NCI-H2171 (cell line): ENCODE measurements at places on chromosomes 3 and 15.

GRCh38 chr3:108605028-108605427 lies 15.5 kb downstream of the DZIP3 start:
- DNase-seq, result no peak

- DNase-seq, result no peak
Measured at GRCh38 chr3:176692199-176692965, 504.9 kb downstream of the TBL1XR1 start.

DNA sequence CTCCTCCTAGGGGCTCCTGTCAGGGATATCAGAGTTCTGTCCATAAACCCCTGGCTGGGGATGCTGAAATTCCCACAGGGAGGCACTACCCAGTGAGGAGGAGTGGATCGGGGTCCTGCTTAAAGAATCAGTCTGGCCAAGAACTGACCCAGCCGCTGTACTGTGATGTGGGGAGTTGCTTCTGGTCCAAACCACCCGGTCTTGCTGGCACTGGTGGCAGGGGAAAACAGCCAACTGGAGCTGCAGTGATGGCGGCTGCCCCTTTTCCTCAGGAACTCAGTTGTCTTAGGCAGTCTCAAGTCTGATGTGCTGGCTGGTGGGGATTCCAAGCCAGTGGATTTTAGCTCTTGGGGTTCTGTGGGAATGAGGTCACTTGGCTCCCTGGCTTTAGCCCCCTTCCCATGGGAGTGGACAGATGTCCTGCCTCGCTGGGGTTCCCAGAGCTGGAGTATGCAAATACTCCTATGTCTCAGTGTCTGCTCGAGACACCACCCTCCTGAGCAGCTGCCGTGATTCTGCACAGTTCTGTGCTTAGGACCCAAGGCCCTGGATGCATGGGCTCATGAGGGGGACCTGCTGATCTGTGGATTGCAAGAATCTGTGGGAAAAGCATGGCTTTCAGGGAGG lies 97.1 kb downstream of the SLC25A26 start:
- DNase-seq, result no peak

DNA sequence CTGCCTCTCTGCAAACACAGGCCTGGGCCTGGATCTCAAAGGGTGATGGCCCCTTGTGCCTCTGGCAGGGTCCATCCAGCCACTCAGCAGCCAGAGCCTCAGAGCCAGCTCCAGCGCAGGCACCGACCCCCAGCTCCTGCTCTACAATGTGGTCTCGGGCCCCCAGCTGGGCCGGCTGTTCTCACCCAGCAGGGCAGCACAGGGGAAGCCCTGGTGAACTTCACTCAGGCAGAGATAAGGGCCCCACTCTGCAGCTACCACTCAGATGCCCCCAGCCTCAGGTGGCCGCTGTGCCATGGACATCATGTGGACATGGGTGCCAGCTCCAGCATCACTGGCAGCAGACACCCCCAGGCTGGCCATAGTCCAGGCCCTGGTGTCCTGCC lies 173.1 kb downstream of the TBC1D2B start:
- DNase-seq, result no peak

- DNase-seq, result no peak
Measured at GRCh38 chr3:10187290-10187876, 22.7 kb downstream of the IRAK2 start.

GRCh38 chr3:123467046-123467445 lies 18.2 kb upstream of the ADCY5 start:
- DNase-seq, result no peak

DNA sequence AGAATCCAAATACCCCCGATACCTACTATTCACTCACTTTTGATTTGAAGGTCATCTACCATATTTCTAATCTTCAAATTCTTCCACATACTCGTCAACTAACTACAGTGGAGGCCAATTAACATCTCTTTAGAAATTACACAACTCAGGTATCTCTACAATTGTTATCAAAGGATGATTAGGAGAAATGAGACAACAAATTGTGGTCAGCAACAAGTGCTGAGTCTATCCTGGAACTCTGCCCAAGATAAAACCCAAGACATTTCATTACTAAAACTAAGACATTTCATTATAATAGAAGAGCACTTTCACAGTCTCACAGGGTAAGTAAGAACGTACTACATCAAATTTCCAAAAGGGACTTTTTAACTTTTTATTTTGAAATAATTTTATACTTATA lies 100.0 kb downstream of the TBC1D5 start:
- no peak for DNase-seq

DNA sequence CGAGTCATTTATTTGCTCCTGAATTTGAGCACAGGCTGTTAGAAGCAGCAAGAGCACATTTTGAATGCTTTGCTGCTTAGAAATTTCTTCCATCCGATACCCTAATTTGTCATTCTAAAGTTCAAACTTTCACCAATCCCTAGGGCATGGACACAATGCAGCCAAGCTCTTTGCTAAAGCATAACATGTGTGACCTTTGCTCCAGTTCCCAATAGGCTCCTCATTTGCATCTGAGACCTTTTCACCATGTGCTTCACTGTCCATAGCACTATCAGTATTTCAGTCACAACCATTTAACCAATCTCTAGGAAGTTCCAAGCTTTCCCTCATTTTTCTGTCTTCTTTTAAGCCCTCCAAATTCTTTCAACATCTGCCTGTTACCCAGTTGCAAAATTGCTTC lies 1333.1 kb downstream of the SI start:
- DNase-seq, result no peak

GRCh38 chr15:94930960-94931359 lies 699.6 kb downstream of the MCTP2 start:
- DNase-seq, result no peak

GRCh38 chr15:79644091-79644490 lies 212.0 kb downstream of the MINAR1 start:
- DNase-seq, result no peak

DNA sequence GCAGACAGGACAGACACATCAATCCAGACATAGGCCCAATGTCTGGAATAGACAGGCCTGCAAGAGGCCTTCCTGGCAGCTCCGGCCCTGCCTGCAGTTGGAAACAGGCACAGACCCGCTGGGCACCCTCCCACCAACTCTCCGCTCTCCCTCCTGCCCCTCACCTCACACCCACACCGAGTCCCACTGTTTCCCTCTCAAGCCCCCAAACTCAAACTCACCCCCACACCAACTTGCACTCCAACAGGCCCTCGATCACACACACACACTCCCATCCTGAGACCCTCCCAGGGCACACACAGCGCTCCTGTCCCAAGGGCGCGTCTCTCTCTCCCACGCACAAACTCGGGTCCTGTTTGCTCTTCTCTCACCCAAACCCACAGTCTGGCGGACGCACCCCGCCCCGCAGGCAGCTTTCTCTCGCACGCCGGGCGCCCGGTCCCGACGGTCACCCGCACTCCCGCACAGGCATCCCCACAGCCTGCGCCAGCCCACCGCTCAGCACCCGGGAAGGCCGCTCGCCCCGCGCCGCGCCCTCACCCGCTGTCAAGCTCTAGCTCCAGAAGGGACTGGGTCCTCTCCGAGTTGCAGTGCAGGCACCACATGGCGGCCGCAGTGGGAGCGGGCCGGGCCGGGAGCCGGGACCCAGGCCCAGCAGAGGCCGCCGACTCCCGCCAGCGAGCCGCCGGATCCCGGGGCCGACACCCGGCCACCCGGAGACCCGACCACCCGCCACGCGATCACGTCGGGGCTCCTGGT lies 106.2 kb downstream of the IQSEC1 start:
- no peak for DNase-seq

GRCh38 chr15:40714144-40714543 lies 19.2 kb downstream of the RAD51 start:
- DNase-seq, result no peak

DNA sequence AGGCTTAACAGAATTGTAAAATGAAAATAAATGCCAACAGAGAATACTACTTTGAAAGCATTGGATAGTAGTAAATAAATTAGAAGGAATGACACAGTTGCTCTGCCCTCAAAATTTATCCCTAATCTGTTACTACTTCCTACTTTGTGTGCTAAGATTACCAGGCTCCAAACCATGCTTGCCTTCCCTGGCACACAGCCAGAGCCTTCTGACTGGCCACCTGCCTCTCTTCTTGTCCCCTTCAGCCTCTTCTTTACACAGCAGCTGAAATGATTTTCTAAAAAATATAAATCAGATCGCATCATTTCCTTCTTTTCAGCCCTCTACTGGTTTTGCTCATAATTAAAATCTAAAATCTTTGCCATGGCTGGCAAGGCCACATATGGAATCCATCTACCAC lies 334.1 kb downstream of the FHIT start:
- peak; percentile 8 for DNase-seq

- no peak for DNase-seq
Measured at GRCh38 chr3:138362538-138362937, 14.2 kb downstream of the MRAS start.

GRCh38 chr15:57611123-57611522 lies 19.4 kb downstream of the MYZAP start:
- no peak for DNase-seq

GRCh38 chr15:63860155-63860554 lies 26.4 kb upstream of the HERC1 start:
- DNase-seq, result peak; percentile 68

DNA sequence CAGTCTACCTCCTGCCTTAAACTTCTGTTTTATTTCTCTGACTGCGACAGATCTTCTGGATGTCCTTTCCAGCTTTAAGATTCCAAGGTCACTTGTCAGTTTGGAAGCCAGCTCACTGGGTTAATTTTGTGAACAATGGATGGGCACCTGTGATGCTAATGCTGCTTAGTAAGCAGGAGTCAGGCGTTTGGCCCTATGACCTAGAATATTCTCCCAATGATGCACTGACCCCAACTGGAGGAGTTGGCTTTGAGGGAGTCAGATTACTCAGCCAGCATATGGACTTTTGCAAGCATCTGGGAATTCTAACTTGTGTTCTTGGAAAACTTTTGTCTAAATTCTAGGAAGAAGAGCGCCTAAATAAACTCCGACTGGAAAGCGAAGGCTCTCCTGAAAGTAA lies 28.1 kb downstream of the HACD3 start:
- no peak for DNase-seq

GRCh38 chr15:66786708-66787488 lies 84.9 kb downstream of the SMAD6 start:
- DNase-seq, result no peak

DNA sequence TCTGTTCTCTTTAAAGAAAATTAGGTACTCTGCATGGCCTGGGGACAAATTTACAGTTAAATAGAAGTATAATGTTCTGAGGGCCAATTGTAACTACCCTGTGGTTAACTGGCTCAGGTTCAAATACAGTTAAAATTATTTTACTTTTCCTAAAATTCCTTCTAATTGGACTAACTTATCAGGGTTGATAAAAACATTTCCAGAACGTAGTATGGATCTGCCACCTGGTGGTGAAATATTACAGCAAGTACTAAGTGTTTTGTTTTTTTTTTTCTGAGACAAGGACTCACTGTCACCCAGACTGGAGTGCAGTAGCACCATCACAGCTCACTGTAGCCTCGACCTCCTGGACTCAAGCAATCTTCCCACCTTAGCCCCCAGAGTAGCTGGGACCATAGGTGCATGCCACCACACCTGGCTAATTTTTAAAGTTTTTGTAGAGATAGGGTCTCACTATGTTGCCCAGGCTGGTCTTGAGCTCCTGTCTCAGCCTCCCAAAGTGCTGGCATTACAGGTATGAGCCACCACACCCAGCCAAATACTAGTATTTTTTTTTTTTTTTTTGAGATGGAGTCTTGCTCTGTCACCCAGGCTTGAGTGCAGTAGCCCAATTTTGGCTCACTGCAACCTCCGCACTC lies 29.2 kb downstream of the NEO1 start:
- DNase-seq, result peak; percentile 76

GRCh38 chr15:74608786-74609185 lies 6.8 kb upstream of the CLK3 start:
- peak; percentile 76 for DNase-seq

DNA sequence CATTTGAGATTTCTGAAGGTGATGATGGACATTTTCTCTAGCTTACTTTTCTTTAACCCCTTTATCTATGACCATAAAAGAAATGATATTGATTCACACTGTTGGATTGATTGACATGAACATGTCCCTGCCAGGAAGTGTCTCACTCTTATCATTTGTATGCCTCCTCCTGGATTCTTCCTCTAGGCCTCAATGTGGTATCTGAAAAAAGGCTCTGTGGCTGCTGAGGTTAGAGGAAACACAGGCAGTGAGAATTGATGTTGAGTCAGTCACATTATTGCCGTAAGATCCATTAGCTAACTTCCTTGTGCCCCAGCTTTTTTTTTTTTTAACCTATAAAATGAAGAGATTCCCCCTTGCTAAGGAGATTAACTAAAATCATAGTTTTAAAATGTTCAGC lies 8.0 kb upstream of the THRB start:
- DNase-seq, result no peak

DNA sequence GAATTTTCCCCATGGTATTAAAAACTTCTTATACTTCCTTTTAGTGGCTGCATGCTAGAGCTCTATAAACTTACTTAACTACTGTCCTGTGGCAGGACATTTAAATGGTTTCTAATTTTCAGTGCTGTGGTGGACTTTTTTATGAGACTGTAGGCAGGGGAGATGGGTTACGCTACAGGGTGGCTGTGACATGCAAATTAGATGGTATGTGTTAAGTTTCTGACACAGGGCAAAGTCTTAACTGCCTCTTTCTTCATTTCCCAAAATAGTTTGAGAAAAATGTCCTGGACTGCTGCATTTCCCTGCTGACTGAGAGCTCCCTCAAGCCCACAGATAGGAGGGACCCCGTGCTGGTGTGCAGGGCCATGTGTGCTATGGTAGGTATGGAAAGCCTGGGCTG lies 22.0 kb downstream of the TGM4 start:
- DNase-seq, result no peak

- DNase-seq, result peak; percentile 23
Measured at GRCh38 chr15:41512940-41513505, 604 bp downstream of the LTK start.

DNA sequence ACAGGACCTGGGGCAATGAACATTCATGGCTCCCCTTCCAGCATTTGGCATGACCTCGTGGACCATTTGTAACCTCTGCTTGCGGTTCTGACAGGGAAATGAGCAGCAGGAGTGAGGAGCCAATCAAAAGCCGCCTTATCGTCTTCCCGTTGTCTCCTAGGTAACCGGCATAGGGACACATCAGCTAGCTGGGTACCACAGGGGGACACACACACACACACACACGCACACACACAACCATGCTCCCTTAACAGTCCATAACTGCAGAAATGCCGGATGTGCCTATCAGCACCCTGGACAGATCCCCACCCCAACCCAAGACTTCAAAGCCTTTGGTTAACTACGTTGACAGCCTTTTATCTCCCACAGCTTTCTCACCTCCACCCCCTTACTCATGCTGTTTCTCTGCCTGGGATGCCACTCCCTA lies 53.4 kb upstream of the CCDC174 start:
- no peak for DNase-seq

DNA sequence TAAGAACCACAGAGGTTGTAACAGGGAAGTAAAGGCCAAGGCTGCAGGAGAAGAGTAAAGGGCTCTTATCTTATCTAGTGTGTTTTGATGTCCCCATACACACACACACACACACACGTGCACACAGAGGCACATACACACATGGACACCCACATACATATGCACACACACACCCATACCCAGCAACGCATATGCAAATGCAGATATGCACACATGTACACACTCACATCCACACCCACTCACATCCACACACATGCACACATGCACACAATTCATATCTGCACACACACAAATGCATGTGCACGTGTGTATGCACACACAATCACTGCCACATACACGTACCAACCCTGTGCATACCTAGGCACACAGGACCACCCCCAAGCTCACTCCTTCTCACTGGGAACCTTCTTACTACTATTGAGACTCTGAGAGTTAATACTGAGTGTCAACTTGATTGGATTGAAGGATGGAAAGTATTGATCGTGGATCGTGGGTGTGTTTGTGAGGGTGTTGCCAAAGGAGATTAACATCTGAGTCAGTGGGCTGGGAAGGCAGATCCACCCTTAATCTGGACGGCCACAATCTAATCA lies 99.0 kb upstream of the AKAP13 start:
- DNase-seq, result no peak
